ENCODE measurements at places on chromosomes 5 and 9.
A peak's percentile ranks its signal among the peaks of the same experiment; 100 is the strongest.

DNA sequence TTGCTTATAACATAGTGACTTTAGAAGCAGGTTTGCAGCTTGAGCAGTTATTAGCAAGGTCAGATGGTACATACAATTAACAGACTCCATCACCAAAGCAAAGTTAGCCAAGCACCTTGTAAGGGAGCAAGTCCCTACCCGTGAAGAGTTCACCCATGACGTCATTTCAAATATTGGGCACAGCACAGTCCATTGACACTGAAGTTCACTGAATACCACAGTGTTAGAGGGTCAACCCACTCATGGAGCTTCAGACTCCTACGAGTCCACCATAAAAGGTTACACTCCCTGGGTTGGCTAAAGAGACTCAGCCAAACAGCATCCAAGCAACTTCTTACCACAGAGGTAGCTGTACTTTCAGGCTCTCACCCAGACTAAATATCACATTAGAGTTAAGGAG, 77.5 kb downstream of the GALNT10 start:
- DNase-seq, result no peak

DNA sequence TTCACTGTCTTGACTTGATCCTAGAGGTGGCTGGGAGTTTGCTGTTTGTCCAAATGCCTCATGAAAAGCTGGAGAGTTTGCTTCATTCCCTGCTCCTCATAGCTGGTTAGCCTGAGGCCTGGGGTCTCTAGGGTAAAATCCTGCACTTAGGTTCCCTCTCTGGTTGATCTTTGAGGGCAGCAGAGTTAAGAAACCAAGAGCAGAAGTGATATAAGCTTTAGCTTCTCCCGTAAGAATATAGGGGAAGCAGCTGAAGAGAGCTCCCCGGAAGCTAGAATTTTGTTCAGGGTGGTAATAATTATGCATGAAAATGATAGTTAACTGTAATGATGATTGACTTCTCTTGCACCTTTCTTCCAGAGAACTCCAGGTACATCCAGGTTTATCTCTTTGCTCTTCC, 1.4 kb downstream of the FAM53C start:
- DNase-seq, result no peak

- no peak for DNase-seq
Measured at GRCh38 chr9:89234205-89235067, 55.8 kb upstream of the SHC3 start.

DNA sequence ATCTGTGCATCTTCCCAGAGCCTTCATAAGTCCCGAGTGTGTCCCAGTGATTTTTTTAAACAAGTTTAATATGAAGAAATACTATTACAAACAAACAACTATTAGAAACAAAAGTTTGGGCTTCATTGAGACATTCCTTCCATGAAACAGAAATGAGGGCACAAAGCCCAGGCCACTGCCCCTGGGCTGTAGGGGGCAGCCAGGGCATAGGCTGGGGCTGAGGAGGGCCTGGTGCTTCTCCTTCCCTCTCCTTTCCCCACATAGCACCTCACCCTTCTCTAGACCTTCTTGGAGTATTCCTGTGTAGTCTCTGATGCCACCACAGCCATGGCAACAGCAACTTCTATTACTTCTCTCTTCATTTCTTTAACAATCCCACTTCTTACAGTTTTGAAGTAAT, 348.2 kb downstream of the IRX2 start:
- DNase-seq, result no peak

DNA sequence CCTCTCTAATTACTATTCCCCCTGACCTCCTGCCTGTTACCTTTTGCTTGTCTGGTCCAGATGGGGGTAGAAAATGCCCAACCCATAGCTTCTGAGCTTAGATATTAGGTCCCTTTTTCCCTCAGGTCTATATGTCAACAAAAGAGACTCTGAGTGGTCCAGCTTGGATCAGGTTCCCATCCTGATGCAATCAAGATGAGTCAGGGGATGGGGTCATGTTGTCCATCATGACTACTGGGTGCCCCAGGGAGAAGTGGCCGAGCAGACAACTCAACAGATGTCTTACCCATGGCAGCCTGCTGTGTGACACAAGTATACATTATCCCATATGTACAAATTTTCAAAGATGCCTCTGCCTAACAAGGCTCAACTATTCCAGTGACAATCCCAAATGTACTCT, 9.1 kb upstream of the ANKH start:
- no peak for DNase-seq

DNA sequence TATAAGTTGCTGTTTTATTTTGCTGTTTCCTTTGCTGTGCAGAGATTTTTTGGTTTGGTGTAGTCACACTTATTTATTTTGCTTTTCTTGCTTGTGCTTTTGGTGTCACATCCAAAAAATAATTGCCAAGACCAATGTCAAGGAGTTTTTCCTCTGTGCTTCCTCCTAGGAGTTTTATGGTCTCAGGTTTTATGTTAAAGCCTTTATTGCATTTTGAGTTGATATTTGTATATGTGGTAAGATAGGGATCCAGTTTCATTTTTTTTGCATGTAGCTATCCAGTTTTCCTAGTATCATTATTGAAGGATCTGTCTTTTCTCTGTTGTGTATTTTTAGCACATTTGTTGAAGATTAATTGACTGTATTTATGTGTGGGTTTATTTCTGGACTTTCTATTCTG, 210.6 kb downstream of the ARHGEF28 start:
- no peak for DNase-seq

- DNase-seq, result peak; percentile 76
Measured at GRCh38 chr5:133111299-133111698, 59.5 kb downstream of the HSPA4 start.

GRCh38 chr5:79697222-79698170, 7.9 kb downstream of the CMYA5 start:
- DNase-seq, result no peak

DNA sequence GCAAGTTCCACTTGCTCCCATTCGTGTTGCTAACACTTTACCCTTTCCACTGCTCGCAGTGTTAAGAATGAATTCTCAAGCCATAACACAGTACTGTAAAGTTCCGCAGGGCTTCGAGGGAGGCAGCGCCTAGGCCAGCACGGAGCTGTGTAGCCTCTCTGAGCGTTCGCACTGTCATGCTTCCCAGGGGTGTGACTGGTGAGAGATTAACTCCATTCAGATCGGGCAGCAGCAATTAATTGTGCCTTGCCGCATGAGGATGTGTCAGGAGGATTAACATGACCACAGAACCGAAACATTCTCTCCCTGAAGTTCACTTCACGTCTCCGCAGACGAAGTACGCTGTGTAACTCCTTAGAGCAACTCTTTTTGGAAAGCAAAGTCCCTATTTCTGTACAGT, 23.2 kb downstream of the ZBTB34 start:
- DNase-seq, result no peak

GRCh38 chr5:42990892-42991291, 49.2 kb downstream of the ANXA2R start:
- DNase-seq, result no peak

- DNase-seq, result no peak
Measured at GRCh38 chr9:128099231-128099931, 28.1 kb downstream of the PTGES2 start.

- DNase-seq, result no peak
Measured at GRCh38 chr9:68739621-68740174, 34.7 kb downstream of the PIP5K1B start.

DNA sequence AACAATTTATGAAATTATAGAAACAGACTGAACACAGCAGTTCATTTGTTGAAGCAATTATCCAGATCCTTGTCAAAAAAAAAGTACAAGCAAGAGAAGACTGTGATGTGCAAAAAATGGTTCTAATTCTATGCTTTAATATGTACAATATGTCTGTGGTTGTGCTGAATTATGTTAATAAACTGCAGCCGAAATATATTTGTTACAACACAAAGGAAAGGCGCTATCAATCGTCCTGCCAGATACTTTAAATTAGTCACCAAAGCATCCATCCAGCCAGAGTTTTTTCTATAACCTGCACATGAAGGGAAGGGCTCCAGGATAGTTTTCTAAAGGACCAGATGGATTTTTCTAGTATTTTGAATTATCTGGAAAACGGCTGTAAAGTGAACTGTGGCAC, 259.5 kb downstream of the BNC2 start:
- DNase-seq, result no peak

GRCh38 chr5:40754381-40755092, 1.2 kb downstream of the TTC33 start:
- DNase-seq, result no peak

DNA sequence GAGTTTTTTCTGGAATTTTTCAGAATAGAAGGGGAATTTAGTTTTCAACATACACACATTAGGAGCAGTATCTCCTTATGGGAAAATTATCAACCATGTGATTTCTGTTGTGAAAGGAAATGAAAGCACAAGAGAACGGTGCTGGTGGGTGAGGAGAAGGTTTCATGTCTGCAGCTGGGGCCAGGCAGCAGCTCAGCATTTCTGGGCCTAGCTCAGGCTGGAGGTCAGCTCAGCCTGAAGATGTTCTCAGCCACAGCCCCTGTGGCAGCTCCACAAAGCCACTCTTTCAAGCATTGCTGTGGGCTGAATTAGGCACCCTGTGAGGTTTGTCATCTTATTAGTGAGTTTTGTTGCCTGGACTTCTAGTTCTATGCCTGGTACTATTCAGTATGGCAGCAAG, 90.3 kb downstream of the DIRAS2 start:
- DNase-seq, result no peak

GRCh38 chr5:59547731-59548130, 345.8 kb downstream of the PDE4D start:
- DNase-seq, result no peak

DNA sequence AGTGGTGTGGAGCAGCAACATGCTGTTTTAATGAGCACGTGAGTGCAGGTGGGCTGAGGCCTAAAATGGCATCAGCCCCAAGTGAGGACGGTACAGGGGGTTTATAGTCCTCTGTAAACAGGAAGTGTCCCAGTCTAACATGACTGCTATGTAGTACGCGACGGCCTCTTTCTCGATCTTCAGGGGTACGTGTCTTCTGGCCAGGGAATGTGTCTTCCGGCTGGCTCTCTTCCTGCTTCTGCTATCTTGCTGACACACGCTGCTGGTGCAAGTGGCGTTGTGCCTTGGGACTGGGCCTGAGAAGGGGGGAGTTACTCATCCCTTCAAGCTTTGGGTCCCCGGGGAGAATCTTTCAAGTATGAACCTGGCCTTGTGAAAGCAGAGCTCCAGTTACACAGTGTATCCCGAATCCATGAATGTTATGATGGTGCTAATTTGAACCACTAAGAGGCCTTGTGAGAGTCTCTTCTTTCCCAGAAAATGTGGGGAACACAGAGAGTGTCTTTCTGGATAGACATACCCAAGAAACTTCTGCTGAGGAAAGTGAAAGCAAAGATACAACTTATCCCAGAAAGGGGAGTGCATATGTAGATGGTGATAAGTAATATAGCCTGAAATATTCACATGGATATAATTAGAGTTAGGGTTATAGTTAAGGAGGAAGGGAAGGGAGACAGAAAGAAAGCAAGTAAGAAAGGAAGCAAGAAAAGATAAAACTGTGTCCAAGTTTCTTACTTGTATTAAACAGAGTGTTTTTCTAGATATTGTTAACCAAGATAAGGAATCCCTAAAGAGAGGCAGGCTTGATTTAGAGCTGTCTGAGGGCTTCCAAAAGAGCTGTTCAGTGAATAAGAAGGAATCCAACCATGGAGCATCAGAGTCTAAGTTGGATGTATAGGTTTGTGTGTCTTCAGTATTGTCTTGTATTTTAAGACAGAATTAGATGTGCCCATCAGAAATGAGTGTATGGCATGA, 35.5 kb upstream of the ANXA2R start:
- no peak for DNase-seq

- no peak for DNase-seq
Measured at GRCh38 chr9:98874721-98875255, 67.3 kb downstream of the GALNT12 start.

DNA sequence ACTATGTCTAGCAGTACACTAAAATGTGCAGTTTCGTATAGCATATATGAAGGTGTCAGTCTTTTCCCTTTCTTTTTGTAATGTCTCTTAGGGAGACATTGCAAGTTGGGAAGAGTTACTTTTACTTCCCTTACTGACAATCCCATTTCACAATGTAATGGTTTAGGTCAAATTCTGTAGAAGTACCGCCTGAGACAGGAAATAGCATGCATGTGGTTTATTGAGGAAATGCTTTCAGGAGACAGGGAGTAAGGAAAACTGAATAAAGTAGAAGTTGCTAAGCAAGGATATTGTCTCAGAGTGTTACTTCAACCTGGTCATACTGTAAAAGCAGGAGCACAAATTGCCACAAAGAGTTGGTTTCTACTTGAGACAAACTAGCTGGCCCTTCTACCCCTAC, 32.1 kb upstream of the MSANTD3 start:
- no peak for DNase-seq

DNA sequence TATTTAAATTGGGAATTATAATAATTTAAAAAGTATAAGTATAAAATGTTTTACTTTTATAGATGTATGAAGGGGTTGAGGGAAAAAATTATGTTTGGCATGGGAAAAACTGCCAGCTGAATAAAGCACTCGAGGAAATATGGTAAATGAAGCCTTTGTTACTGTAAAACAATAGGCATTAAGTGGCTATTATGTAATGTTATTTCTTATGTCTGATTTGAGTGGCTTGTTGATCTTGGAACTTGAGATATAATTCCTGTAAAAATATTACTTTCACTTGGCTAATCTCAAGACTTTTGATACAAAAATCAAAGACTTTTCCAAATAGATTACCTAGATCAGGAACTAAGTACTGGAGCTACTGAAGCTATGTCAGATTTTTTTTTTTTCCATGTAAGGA, 182.9 kb downstream of the CD180 start:
- no peak for DNase-seq

- no peak for DNase-seq
Measured at GRCh38 chr5:135053989-135054388, 20.0 kb upstream of the PITX1 start.

DNA sequence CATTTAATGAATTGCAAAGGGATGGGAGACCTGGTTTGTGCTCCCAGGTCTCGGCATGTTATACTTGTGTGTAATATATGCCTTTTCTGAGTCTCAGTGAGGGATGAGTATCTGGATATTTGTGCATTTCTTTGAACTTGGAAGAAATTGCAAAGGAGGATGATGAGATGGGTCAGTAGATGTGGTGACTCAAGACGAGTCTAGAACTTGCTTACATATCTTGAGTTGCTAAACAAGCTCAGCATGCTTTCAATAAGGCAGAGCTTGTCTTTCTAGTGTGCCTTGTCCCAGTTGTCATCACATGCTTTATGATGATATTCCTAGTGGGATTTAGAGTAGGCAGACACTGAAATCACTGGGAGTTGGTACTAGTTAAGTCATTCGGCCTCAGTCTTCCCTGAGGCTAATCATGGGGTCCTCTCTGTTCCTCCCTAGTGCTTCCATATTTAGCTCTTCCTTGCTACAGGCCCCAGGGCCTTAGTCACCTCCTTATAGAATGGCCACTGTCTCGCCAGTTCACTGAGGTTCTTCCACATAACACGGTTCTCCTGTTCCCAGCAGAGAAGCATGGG, 222.3 kb downstream of the ARRDC3 start:
- no peak for DNase-seq

DNA sequence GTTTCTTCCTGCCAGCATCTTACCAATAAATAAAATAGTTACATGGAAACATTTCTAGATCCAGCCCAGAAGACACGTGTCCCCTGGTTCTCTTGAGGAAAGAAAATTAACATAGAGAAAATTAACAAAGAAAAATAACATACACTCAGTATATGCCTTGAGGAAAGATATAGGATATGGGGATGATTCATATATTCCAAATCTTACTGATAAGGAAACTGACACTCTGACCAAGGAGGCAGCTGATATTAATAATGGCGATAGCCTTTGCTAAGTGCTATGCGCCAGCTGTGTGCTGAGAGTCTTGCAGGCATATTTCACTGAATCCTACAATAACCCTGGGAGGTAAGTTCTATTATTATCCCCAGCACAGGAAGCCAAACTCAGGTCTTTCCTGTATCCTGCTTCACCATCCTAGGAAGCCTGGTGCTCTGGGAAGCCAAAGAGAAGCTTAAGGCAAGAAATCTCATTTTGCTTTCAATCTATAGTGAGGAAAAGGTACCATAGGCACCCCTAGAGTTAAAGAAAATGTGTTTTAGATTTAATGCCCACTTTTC, 302.7 kb upstream of the NREP start:
- no peak for DNase-seq

All from NCI-H2227 treated with DMSO at 0.1 percent for 48 hours (cell line).